ENCODE measurements at places on chromosomes 7 and 10.

DNA sequence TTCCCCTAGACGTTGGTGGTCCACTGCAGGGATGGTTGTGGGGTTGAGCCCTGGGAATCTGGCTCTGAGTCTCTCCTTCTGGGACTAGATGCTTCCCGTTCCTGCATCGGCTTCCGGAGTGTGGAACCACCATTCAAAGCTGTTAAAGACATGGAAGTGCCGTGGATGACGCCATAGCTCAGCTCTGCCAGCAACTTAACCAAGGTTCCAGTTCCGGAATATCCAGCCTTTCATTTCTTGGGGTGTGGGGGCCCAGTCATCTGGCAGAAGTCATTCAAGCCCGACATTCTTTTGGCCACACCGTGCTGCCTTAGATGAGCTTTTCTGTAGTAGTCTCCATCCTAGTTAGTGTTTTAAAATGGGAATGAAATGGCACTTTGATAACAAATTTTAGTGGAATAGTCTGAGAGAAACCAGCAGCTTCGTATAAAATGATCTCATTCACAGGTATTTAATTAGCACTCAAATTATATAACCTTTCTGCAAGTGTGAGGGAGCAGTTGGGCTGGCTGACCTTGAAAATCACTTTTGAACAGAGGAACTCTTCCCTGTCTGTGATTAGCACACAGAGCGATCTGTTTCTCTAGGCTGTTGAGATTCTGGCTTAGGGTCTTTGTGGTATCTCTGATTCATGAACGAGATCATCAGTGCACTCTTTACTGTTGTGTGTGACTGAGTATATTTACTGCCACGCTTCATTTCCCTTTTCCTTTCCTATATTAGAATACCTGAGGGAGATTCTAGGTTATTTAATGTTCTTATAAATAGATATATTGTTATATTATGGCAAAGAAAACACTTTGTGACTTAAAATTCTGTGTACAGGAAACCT lies 19.9 kb downstream of the LMTK2 start:
- DNase-seq = no peak

DNA sequence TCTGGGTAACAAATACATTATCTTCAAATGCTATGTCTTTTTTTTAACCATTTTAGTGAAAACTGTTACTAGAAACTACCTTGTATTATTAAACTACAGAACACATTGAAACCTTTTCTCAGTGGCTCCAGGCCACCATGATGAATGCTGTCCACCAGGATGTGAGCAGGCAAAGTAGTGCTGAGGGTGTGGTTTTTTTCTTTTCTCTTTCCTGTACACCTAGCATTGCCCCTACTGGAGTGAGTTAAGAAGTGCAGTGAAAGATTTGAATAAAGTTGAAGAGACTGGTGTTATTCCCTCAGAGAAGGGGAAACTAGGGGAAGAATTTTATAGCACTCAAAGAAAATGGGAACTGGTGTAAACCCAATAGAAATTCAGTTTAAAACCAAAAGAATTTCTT lies 120.0 kb upstream of the SAMD8 start:
- DNase-seq = no peak

DNA sequence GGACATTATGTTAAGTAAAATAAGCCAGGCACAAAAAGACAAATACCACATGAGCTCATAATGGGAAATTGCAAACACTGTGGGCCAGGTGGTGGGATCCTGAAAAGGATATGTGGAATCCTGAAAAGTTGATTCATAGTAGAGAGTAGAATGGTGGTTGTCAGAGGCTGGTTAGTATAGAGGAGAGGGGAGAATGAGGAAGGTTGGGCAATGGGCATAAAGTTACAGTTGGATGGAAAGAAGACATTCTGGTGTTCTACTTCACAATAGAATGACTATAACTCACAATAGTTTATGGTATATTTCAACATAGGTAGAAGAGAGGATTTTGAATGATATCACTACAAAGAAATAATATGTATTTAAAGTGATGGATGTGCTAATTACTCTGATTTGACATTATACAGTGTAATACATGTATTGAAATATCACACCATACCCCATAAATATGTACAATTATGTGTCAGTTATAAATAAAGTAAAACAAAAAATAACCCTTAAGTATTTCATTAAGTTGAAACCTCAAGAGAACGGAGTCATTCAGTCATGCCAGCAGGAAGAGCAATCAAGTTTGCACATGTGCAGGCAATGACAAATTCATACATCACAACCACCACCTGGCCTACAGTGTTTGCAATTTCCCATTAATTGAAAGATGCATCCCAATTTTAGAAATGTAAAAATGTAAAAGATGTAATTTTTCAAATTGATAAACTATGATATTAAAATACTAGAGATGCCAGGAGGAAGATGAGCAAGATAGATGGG lies 156.7 kb downstream of the MAGI2 start:
- DNase-seq = no peak

GRCh38 chr10:89861584-89862301 lies 160.4 kb downstream of the KIF20B start:
- DNase-seq = no peak
